ENCODE measurements at places on chromosomes 4 and X. TPM values are rescaled to one million over a fixed set of nuclear protein-coding genes. Genes with fewer than 3 reads are reported as not detected.

Gene CT45A9
- total RNA-seq, result not detected

DNA sequence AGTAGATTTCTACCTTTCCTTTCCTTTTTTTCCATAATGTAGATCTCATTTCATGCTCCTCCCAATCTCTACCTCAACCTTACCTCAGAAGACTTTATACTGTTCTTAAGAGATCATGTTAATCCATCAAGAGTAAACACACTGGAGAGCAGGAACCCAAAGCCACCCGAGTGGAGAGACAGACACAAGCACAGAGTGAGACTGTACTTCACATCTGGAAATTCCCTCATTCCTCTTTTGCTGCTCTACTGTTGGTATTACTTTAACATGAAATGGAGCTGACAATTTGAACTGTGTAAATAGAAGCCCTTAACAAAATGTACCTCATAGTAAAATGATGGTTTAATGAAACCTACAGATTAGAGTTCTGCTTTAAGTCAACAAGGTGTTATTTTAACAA, 105.7 kb upstream of the RASGEF1B start:
- no peak for DNase-seq

- DNase-seq, result no peak
Observed at GRCh38 chrX:107482046-107482445, 32.6 kb downstream of the FRMPD3 start.

Gene ZFX
- 37.9 TPM for total RNA-seq

- DNase-seq, result no peak
Observed at GRCh38 chr4:47617607-47618006, 132.5 kb downstream of the ATP10D start.

DNA sequence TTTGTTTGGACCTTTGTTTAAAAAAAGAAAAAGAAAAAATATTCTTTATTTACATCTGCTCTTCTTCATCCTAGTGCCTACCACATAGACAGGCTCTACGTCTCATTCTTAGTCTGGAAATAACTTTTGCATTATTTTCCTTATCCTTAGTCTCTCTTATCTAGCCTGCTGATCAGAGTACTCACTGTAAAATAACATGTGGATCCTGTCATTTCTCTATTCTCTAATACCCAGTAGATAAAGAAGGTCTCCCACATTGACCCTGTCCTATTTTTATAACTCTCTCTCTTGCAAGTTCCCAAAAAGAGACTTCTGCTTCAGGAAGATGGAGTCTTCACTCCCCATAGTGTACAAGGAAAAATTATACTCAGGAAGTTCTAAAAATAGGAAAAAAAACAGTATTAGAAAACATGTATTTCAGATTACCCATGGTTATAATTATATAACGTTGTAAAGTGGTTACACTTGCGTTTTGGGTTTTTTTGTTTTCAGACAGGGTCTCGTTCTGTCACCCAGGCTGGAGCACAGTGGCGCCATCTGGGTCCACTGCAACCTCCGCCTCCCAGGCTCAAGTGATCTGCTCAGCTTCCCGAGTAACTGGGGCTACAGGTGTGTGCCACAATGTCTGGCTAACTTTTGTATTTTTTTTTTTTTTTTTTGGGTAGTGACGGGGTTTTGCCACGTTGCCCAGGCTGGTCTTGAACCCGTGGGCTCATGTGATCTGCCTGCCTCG, 23.8 kb downstream of the ZFX start:
- DNase-seq, result no peak

DNA sequence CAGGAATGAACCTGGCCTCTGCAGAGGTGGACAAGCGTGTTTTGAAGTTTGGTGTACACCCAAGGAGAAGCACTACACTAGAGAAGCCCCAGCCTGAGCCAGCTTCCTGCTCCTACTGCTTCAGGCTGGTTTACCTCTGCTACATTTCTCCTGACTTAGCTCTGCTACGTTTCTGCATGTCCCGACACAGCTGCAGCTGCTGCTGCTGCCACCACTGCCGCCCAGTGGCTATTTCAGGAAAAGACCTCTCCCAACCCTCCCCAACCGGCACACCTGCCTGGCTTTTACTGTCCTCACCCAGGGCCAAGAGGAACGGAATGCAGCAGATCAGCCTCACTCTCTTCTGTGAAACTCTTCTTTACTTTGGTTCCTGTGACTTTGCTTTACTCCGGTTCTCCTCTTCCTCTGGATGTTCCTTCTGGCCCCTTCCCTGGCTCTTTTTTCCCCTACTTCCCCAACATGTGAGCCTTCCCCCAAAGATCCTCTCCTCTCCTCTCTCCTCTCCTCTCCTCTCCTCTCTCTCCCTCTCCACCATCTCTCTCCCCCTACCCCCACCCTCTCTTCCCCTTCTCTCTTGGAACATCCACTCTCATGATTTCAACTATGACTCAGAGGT, 3.1 kb upstream of the P2RY4 start:
- peak; percentile 71 for DNase-seq

GRCh38 chrX:69158166-69158980, 6.9 kb downstream of the PJA1 start:
- DNase-seq, result peak; percentile 46

DNA sequence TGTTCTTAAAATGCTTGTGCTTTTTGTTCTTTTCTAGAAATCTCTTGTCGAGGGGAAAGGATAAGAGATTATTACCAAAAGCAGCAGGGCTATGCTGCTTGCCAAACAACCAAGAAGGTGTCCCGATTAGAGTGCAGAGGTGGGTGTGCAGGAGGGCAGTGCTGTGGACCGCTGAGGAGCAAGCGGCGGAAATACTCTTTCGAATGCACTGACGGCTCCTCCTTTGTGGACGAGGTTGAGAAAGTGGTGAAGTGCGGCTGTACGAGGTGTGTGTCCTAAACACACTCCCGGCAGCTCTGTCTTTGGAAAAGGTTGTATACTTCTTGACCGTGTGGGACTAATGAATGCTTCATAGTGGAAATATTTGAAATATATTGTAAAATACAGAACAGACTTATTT, 81.5 kb upstream of the PACRGL start:
- DNase-seq, result no peak

DNA sequence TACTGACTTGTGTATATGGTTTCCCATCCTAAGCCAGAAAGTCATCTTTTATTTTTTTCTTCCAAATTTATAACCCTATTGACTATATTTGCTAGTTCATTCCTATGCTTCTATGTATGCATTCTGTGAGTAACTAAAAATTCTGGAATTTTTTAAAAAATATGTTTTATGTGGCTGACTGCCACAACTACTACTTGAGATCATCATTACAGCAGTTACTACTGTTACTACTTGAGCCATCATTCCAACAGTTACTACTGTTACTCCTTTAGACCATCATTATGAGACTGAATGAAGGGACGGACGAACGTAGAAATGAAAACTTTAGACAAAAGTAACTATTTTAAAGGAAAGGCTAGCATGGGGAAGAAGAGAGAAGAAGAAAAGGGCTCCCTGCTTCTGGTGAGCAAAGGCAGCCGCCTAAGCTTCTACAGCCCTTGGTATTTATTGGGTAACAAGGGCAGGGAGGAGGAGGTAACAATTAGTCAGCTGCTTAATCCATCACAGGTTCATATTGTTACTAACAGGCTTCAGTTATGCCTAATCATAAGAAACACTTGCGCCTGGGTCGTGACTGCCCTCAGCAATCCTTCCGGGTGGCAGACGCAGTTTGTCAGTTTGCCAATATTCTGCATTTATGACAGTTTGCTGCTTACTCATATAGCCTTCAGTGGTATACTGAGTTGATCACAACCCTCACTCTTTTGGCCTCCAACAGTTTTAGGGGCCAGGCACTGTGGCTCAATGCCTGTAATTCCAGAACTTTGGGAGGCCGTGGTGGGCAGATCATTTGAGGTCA, 80.4 kb downstream of the PDLIM5 start:
- DNase-seq, result no peak

DNA sequence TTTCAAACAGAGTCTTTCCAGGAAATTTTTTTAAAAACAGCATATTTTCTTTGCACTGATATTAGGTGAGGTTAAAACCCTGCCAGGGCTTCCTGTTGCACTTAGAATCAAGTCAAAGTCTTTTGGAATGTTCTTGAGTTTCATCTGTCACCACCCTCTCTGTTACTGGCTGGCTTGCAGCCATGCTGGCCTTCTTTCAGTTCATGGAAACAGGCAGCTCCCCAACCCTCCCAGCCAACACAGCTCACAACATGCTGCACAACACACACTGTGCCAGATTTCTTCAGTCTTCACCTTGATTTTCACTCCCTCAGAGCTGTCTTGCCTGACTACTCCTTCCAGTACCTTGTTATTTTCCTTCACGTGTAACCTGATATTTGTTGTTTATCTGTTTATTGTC, 129.5 kb downstream of the KCNIP4 start:
- DNase-seq, result no peak

GRCh38 chr4:84678976-84679744, 96.2 kb downstream of the CDS1 start:
- no peak for DNase-seq

- no peak for DNase-seq
Observed at GRCh38 chr4:107094332-107094731, 58.2 kb upstream of the DKK2 start.
